ENCODE measurements at places on chromosomes 4 and X. TPM values are rescaled to one million over a fixed set of nuclear protein-coding genes. Genes with fewer than 3 reads are reported as not detected.
A peak's percentile ranks its signal among the peaks of the same experiment; 100 is the strongest.

Gene TXK
- polyA plus RNA-seq = 0.61 TPM

Gene FAM3A
- polyA plus RNA-seq = 36.7 TPM

Gene COL4A6
- not detected for polyA plus RNA-seq

Gene CHIC2
- polyA plus RNA-seq = 24.1 TPM

Gene VSIG4
- not detected for polyA plus RNA-seq

Gene LCORL
- polyA plus RNA-seq = 1.9 TPM

Gene PPP1R2C
- polyA plus RNA-seq = not detected

- DNase-seq = no peak
- H3K4me1 ChIP-seq = peaks cover 7% of the 10 kb centered on the region
- no peaks in the 10 kb centered on the region for H3K27me3 ChIP-seq
- no peaks in the 10 kb centered on the region for H3K36me3 ChIP-seq
Observed at GRCh38 chr4:52968691-52969090, 106.6 kb downstream of the RASL11B start.

- no peak overlapping the region for H3K4me3 ChIP-seq
- H3K4me1 ChIP-seq = no peaks in the 10 kb centered on the region
- no peak for DNase-seq
- H3K27me3 ChIP-seq = no peaks in the 10 kb centered on the region
Observed at GRCh38 chr4:74057588-74057987, 19.1 kb upstream of the CXCL3 start.

DNA sequence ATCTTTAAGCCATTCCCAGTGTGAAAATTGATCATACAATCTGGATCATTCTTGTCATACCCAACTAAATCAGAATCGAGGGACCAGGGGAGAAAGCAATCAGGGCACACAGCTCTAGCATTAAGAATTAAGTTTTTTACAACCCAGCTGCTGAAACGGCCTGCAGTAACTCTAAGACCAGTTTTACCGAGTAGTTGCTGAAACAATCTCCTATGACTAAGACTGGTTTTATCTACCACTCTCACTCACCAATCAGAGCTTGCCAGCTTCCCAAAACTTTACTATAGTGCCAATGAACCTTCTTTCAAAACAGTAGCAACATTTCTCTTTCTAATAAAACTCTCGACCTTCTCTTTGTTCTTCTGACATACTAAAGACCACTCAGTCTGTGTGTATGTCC lies 2.8 kb upstream of the SAP30 start:
- H3K27ac ChIP-seq = peak overlapping the region; percentile 10
- no peaks in the 10 kb centered on the region for H3K36me3 ChIP-seq
- H3K4me3 ChIP-seq = peak overlapping the region; percentile 8
- DNase-seq = no peak
- peaks cover 6% of the 10 kb centered on the region for H3K4me1 ChIP-seq

DNA sequence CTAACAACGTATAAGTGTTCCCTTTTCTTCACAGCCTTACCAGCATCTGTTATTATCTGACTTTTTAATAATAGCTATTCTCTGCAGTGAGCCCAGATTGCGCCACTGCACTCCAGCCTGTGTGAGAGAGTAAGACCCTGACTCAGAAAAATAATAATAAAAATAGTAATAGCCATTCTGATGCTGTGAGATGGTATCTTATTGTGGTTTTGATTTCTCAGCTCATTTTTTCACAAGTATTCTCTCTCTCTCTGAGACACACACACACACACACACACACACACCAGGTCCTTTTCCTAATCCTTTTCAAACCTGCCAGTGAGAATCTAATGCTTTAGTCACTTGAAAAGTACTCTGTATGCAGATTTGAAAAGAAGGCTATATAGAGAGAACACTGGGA lies 89.8 kb downstream of the CHIC2 start:
- H3K4me1 ChIP-seq = no peaks in the 10 kb centered on the region
- no peaks in the 10 kb centered on the region for H3K36me3 ChIP-seq
- no peaks in the 10 kb centered on the region for H3K27me3 ChIP-seq
- DNase-seq = no peak
- no peak overlapping the region for H3K4me3 ChIP-seq

DNA sequence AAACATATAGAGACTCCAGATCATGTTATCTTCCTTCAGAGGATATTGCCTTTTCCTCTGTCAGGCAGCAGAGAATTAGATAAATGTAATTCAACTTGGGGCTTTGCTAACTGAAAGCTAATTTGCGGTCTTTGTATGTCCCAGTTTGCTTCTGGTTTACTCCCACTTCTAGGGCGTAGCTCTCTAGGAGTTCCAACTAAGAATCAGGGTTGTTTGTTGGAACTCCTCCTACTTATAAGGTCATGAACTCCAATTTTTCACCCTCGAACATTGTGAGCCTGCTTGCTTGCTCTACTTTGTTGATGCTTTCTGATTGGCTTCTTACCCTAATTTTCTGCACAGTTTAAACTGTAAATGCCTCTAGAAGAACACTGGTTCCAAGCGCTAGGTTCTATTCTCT lies 66.1 kb downstream of the FMR1NB start:
- H3K27me3 ChIP-seq = no peaks in the 10 kb centered on the region
- no peak for DNase-seq
- no peaks in the 10 kb centered on the region for H3K36me3 ChIP-seq
- H3K27ac ChIP-seq = no peak overlapping the region
- H3K4me3 ChIP-seq = no peak overlapping the region
- no peaks in the 10 kb centered on the region for H3K4me1 ChIP-seq

DNA sequence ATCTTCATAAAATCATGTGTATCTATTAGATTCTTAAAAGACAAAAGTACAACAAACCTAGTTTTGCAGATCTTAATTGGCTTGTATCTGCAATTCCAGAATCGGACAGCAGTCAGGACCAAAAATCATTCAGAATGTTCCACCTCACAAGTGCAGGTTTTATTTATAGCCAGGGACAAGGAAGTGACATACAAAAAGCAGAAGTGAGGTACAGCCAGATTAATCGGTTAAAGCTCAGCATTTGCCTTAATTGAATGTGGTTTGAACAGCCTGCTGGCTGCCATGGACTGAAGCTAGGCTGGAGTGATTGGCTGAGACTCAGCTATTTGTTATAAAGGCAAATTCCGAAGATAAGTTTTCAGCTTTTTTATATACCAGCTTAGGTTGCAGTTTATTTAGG lies 932.6 kb downstream of the C4orf33 start:
- no peak overlapping the region for H3K27ac ChIP-seq
- DNase-seq = no peak
- no peak overlapping the region for H3K4me3 ChIP-seq
- H3K36me3 ChIP-seq = no peaks in the 10 kb centered on the region

DNA sequence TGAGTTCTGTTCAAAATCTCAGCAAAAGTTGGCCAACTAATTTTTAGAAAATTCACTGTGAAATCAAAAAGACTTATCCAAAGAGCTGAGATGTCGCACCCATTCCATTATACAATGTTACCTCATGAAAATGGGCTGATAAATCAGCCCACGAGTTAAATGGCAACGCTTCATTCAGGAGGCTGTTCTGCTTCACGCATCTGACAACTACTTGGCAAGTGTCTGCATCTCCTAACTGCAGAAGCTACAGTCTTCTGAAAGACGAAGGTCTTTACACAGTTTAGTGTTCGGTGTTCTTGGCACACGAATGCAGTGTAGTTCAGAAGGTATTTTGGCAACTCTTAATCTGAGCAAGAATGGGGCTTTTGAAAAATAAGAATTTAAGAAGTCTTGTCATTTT lies 166.6 kb upstream of the DKK2 start:
- peaks cover 3% of the 10 kb centered on the region for H3K4me1 ChIP-seq
- no peak for DNase-seq
- H3K4me3 ChIP-seq = no peak overlapping the region
- H3K27ac ChIP-seq = no peak overlapping the region

- no peak for DNase-seq
- no peak overlapping the region for H3K4me3 ChIP-seq
- H3K4me1 ChIP-seq = no peaks in the 10 kb centered on the region
- no peaks in the 10 kb centered on the region for H3K36me3 ChIP-seq
- H3K27ac ChIP-seq = no peak overlapping the region
Observed at GRCh38 chrX:105837232-105837631, 14.9 kb downstream of the NRK start.

GRCh38 chr4:28269426-28269825 lies 1408.8 kb downstream of the STIM2 start:
- DNase-seq = no peak
- no peaks in the 10 kb centered on the region for H3K27me3 ChIP-seq
- H3K4me3 ChIP-seq = no peak overlapping the region
- H3K4me1 ChIP-seq = no peaks in the 10 kb centered on the region

DNA sequence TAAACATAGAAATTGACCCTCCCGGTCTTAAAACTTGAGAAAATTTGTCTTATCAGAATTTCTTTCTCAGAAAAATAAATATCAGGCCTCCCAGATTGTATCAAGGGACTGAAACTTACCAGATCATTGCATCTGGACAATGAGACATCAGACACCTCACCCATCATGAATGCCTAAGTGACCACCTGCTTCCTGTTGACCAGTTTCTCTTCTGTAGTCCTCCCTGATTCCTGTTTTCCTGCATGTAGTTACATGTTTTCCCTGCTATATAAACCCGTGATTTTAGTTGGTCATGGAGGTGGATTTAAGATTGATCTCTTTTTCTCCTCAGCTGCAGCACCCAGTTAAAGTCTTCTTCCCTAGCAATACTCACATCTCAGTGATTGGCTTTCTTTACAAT lies 548.1 kb downstream of the PPP4R3C start:
- no peaks in the 10 kb centered on the region for H3K27me3 ChIP-seq
- H3K4me1 ChIP-seq = no peaks in the 10 kb centered on the region
- H3K4me3 ChIP-seq = no peak overlapping the region
- H3K27ac ChIP-seq = no peak overlapping the region

DNA sequence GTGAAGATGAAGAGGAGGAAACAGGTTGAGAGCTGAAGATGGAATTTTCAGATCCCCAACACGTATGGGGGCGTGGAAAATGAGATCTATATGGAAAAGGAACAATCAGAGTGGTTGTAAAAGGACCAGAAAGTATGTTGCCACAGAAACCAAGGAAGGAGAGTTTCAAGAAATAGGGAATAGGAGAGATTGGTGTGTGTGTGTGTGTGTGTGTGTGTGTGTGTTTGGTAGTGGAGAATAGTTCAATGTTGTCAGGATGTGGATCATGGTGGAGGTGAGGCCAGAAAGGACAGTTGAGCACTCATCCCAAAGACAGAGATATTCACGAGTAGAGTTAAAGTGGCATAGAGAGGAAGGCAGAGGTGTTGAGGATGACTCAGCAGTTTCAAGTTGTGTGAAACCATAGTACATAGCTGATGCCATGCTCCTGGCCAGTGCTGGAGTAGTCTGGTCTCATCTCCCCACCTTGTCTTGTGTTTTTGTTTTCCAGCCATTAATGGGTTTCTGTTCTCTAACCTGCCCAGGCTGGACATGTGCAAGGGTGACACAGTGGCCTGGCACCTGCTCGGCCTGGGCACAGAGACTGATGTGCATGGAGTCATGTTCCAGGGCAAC lies 36.1 kb downstream of the HEPH start:
- no peak for DNase-seq
- H3K4me1 ChIP-seq = no peaks in the 10 kb centered on the region
- no peak overlapping the region for H3K27ac ChIP-seq
- H3K4me3 ChIP-seq = no peak overlapping the region
- no peaks in the 10 kb centered on the region for H3K27me3 ChIP-seq

DNA sequence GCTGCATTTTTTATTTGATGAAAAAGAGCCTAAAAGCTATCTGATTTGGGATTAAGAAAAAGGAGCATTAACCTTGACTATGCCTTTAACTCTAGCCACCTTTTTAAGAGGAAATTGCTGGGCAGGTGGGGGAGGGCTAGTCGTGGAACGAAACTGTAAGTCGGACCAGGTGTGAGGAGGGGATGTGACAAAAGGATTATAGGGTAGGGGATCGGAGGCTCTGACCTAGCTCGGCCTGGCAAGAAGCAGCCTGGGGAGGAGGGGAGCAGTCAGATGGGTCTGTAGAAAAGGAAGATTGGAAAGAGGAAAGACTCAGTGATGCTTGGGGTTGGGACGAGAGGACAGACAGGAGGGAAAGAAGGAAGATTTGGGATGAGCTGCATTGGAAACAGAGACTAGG lies 21.1 kb upstream of the SPCS3 start:
- H3K36me3 ChIP-seq = no peaks in the 10 kb centered on the region
- H3K4me3 ChIP-seq = no peak overlapping the region
- no peaks in the 10 kb centered on the region for H3K27me3 ChIP-seq
- H3K4me1 ChIP-seq = peaks cover 12% of the 10 kb centered on the region
- DNase-seq = no peak

- H3K36me3 ChIP-seq = peaks cover under 1% of the 10 kb centered on the region
- no peak for DNase-seq
- no peaks in the 10 kb centered on the region for H3K4me1 ChIP-seq
- H3K27ac ChIP-seq = no peak overlapping the region
Observed at GRCh38 chr4:151114986-151115385, 15.6 kb downstream of the RPS3A start.

GRCh38 chrX:153973127-153974002 lies 811 bp downstream of the TMEM187 start:
- peak overlapping the region; percentile 99 for H3K27ac ChIP-seq
- DNase-seq = no peak
- H3K36me3 ChIP-seq = no peaks in the 10 kb centered on the region
- H3K27me3 ChIP-seq = no peaks in the 10 kb centered on the region
- H3K4me1 ChIP-seq = peaks cover 31% of the 10 kb centered on the region
- peak overlapping the region; percentile 83 for H3K4me3 ChIP-seq

DNA sequence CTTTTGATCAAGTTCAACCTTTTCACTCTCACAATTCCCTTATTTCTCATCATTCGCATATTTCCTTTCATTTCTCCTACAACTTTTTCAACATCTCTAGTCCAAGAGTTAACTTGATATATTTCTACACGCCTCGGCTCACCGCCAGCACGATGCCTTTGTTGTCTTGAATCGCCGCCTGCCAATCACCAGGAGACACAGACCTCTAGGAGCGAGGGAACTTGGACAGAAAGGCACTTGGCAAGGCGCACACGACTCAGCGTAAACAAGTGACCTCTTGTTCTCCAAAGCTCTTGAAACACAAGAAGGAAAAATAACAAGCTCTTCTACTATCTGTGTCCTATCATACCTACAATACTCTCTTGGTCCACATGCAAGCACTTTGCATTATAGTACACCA lies 27.1 kb upstream of the RBMX start:
- H3K36me3 ChIP-seq = no peaks in the 10 kb centered on the region
- H3K27ac ChIP-seq = no peak overlapping the region
- peaks cover 4% of the 10 kb centered on the region for H3K4me1 ChIP-seq
- H3K4me3 ChIP-seq = no peak overlapping the region
- DNase-seq = no peak

DNA sequence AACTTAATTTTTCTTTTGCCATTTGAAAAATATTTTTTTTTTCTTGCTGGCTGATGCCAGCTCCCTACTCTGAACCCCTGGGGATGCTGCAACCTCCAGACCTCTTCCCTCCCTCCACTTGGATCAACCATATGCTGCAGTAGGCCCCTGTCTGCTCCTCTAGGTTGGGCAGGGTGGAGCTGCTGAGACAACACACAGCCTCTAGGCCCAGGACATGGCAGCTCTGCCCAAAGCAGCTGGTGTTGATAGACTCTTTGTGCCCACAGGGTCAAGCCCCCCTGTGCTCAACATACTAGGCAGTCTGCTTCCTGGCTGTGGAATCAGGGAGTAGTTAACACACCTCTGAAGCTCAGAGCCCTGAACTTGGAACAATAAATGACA lies 19.9 kb upstream of the CLNK start:
- no peaks in the 10 kb centered on the region for H3K36me3 ChIP-seq
- no peak for DNase-seq
- H3K4me1 ChIP-seq = no peaks in the 10 kb centered on the region
- H3K4me3 ChIP-seq = no peak overlapping the region
- H3K27ac ChIP-seq = no peak overlapping the region
- no peaks in the 10 kb centered on the region for H3K27me3 ChIP-seq

Data from SK-N-SH (cell line).